Mucosa of descending colon (tissue), 3 donors: ENCODE measurements at places on chromosomes 2 and 18. TPM values are rescaled to one million over a fixed set of nuclear protein-coding genes. Genes with fewer than 3 reads are reported as not detected.

Gene VWA3B
- total RNA-seq = 2.8 TPM

Gene GPATCH11
- 5.6 TPM for total RNA-seq

Gene ACOXL
- total RNA-seq = 0.87 TPM

Gene SRBD1
- 17.2 TPM for total RNA-seq

Gene MCEE
- total RNA-seq = 18.2 TPM

Gene GCG
- 4.1 TPM for total RNA-seq

Gene METAP1D
- total RNA-seq = 6.7 TPM
